ENCODE measurements at places on chromosomes 12 and 14. TPM values are rescaled to one million over a fixed set of nuclear protein-coding genes. Genes with fewer than 3 reads are reported as not detected.

DNA sequence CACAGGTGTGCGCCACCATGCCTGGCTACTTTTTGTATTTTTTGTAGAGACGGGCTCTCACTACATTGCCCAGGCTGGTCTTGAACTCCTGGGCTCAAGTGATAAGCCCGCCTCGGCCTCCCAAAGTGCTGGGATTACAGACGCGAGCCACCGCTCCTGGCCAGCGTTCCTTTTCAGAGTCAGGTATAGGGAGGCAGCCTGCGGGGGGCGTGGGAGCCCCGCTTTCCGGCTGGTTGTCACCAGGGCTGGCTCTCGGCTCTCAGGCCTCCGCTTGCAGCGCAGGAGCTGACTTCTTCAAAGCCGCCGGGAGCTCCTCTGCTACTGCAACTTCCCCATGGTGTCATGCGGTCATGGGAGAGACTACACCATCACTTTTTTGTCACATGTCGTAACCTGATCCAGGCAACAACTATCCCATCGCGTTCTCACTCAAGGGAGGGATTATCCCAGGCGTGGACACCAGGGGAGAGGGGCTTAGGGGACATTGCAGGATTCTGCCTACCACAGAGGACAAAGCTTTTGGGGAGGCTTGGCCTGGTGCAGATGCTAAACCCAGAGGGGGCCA lies 129.4 kb downstream of the SCARB1 start:
- no peak for DNase-seq

DNA sequence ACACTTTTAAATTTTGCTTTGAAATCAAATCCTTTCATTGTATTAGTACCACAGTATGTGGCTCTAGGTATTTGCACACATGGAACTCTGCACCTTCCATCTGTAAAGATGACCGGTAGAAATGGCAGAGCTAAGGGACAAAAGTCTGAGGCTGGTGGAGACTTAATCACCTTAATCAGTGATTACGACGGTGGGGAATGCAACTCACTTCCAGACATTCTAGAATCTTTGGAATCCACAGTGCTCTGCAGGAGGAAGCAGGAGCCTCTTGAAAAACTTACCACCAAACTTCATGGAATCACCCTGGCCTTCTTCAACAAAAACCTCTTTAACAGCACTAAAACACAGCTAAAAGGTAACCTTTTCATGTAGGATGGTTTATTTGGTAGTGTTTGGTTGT lies 3.9 kb upstream of the DACT1 start:
- DNase-seq = no peak

The PIWIL1 gene
- not detected for polyA plus RNA-seq

The NANOG gene
- not detected for polyA plus RNA-seq

The EML1 gene
- polyA plus RNA-seq = not detected
